ENCODE measurements at places on chromosomes 5 and 9.

GRCh38 chr5:135207866-135208265, 173.8 kb upstream of the PITX1 start:
- DNase-seq = no peak

DNA sequence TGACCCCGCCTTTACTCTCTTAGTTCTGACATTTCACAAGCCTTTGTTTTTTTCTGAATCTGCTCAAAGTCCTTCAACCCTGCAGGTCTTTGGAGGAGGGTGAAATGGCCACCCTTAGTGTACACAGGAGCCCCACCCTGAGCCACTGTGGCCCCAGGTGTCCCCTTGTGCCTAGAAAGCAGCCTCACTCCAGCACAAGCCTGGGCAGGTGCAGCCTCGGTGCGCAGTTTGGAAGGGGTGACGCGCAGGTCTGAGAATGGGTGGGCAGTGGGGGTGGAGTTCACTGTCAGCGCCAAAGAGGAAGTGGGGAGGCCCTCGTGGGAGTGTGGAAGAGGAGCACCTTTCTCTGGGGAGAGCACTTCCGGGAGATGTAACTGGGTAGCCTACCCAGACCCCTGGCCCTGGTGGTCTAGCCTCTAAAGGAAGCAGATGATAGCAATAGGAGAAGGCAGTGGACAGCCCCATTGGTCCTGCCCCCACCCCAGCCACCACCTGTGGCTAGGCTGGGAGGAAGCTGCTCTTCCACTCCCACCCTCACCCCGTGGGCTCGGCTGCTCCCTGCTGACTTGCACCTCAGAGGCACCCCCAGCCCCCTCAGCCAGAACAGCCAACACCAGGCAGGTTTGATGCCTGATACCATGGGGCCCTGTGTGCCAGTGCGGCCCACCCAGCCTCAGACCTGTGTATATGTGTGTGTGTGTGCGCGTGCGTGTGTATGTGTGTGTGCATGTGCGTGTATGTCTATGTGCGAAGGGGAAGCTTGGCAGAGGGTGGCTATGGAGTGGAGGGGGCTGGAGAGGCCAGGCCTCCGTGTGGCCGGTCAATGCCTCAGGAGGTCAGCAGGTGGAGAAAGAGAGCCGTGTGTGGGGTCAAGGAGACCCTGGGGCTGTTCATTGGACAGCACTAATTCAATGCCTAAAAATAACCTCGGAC, 16.8 kb upstream of the DAB2IP start:
- peak; percentile 25 for DNase-seq

GRCh38 chr9:91048749-91049148, 247.1 kb downstream of the SYK start:
- peak; percentile 36 for DNase-seq

DNA sequence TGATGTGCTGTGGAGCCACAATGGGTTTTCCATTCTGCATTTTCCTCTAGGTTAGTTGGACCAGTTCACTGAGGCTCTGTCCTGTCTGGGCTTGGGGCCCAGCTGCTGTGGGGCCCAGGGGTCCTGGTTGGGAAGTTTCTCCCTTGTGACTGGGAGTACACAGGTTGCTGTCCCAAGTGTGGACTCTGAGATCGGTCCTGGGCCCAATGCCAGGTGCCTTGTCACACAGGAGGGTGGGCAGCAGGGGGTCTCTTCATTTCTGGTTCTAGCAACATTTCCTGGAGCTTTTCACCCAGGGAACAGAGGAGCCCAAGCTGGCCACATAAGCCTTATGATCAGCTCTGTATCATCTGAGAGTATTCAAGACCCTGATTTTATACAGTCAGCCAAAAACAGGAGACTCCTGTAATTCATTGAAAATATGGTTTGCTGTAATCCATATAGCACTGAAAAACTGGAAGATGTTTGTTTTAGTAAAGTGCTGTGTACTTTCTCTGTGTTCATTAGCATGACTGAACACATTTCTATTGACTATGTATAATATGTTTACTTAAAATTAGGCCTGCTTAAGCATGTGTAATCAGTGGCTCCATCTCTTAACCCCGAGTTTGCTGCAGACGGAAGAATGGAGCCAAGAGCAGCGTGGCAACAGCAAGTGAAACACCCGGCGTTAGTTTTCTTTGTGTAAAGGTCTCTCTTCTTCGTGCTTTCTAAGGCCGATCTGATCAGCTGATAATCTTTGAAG, 62.5 kb downstream of the MVB12B start:
- DNase-seq = no peak

GRCh38 chr5:95734906-95735305, 3.8 kb downstream of the RHOBTB3 start:
- DNase-seq = no peak

DNA sequence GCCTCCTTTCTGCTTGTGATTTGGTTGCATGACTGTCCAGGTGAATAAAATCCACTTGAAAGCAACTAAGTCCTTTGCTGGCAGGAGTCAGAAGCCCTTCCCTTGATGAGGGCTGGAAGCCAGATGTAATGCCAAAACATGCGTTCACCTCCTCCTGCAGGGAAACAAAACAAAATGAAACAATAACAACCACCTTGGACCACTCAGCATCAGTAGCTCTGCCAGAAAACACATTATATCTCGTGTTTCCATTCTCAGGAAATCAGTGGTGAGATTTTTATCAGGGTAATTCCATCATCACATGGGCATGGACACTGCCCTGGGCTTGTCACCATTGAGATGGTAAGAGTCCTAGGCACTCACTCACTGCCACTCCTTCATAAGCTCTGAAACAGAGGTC, 350.3 kb upstream of the ACTBL2 start:
- no peak for DNase-seq

GRCh38 chr5:57174128-57174889, 450 bp downstream of the GPBP1 start:
- no peak for DNase-seq

Data from RCC 7860 (cell line).